ENCODE measurements at places on chromosomes 2 and 18. TPM values are rescaled to one million over a fixed set of nuclear protein-coding genes. Genes with fewer than 3 reads are reported as not detected.

Gene NOSTRIN
- total RNA-seq = not detected

Gene PELI1
- total RNA-seq = 35.1 TPM

Gene PROKR1
- total RNA-seq = 15.7 TPM

Gene CLHC1
- total RNA-seq = 9.1 TPM

Gene IL1RN
- not detected for total RNA-seq

Gene PLCL1
- total RNA-seq = not detected

Gene CROCC2
- not detected for total RNA-seq

Gene GCG
- not detected for total RNA-seq

Gene KLHL41
- total RNA-seq = 0.63 TPM

DNA sequence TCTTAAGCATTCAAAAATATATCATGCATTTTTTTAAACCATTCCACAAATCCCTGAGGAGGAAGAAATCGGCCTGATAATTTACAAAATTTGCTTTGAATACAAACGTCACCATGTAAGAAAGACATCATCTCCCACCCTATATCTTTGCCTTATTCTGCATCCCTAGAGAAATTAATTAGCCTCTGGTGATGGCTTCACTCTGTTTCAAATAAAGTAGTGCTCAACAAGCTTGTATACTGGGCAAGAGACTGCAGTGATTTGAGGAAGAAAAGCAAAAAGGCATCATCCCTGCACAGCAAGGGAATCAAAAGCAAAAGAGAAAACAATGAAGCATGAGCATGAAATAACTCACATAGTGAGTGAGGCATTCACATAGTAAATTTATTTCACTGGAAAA, 375.5 kb downstream of the CDH7 start:
- no peak overlapping the region for H3K27ac ChIP-seq
- H3K4me1 ChIP-seq = no peaks in the 10 kb centered on the region
- H3K36me3 ChIP-seq = no peaks in the 10 kb centered on the region
- no peaks in the 10 kb centered on the region for H3K27me3 ChIP-seq
- H3K4me3 ChIP-seq = no peak overlapping the region

DNA sequence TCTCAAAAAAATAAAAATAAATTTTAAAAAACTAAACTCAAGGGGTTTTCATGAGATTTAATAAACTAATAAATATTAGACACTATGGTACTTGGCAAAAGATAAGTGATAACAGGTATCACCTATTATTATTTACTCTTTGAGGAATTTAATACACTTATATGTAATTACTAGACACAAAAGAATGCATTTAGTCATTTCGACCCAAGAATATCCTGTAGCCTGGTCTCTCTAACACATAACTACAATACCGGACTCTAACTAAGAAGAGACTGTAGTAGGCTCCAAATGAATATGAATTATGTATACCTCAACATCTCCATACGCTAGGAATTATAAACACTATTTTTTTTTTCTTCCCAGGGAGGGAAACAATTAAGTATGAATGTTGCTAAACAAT, 850.7 kb downstream of the CPS1 start:
- no peak overlapping the region for H3K4me3 ChIP-seq
- no peaks in the 10 kb centered on the region for H3K36me3 ChIP-seq
- no peak overlapping the region for H3K27ac ChIP-seq
- no peaks in the 10 kb centered on the region for H3K4me1 ChIP-seq
- no peak for DNase-seq
- H3K27me3 ChIP-seq = no peaks in the 10 kb centered on the region

- H3K4me1 ChIP-seq = no peaks in the 10 kb centered on the region
- H3K27me3 ChIP-seq = no peaks in the 10 kb centered on the region
- no peak overlapping the region for H3K27ac ChIP-seq
- no peak for DNase-seq
- no peak overlapping the region for H3K4me3 ChIP-seq
These were observed 91.8 kb upstream of the ST6GAL2 start for GRCh38 chr2:106977717-106978116.

DNA sequence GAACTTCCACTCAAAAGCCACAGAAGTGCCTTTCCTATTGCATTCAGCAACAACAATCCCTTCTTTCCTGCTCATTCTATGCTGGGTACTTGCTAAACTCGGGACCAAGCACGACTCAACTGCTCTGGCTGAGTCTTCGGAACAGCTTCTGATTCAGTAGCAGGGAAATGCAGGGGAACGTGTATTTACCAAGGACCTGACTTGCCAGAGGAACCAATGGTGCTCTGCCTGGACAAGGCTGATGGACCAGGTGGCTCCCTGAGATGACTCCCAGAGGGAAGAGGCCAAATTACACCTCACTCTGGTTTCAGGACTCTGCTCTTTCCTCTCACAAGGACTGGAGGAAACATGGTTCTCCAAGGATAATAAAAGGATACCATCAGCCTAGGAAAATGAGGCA, 12.2 kb downstream of the CXCR2 start:
- H3K27ac ChIP-seq = no peak overlapping the region
- H3K4me1 ChIP-seq = no peaks in the 10 kb centered on the region
- H3K27me3 ChIP-seq = peaks cover 43% of the 10 kb centered on the region
- no peaks in the 10 kb centered on the region for H3K36me3 ChIP-seq

- H3K36me3 ChIP-seq = peaks cover 24% of the 10 kb centered on the region
- H3K4me1 ChIP-seq = peaks cover 16% of the 10 kb centered on the region
- no peaks in the 10 kb centered on the region for H3K27me3 ChIP-seq
- no peak overlapping the region for H3K27ac ChIP-seq
These were observed 13.2 kb downstream of the NABP1 start for GRCh38 chr2:191691016-191691735.

DNA sequence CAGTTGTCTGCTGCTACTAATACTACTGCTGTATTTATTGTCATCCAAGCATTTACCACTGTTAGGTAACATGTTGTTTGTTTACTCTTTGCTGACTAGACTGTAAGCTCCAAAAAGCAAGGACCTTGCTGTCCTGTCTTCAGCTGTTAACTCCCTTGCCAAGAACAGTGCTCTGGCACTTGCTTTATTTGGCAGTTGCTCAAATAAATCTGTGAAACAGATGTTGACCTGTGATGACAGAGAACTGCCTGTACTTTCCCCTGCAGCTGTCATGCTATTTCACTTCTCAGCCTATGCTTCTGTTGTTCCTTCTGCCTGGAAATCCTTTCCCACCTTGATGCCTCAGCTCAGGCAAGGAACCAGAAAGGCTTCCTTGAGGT, 181.2 kb downstream of the ATAD2B start:
- H3K27ac ChIP-seq = peak overlapping the region; percentile 71
- peak; percentile 79 for DNase-seq

DNA sequence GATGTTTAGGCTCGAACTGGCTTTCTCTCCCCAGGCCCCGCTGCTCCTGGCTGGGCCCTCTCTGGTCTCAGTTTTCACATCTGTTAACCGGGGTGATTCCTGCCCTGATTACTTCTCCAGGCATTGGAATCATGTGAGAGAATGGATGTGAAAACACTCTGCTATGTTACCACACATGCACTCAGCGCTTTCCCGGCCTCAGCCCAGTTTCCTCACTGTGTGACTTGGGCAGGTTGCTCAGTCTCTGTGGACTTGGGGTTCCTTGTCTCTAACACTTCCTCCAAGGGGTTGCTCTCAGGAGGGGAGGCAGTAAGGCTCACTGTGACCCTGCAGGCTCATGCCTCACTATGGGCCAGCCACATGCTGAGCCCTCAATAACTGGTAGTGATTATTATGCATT, 230.4 kb upstream of the HS6ST1 start:
- DNase-seq = no peak
- H3K36me3 ChIP-seq = no peaks in the 10 kb centered on the region
- H3K27ac ChIP-seq = no peak overlapping the region
- H3K4me3 ChIP-seq = no peak overlapping the region
- H3K27me3 ChIP-seq = no peaks in the 10 kb centered on the region

- no peaks in the 10 kb centered on the region for H3K27me3 ChIP-seq
- H3K36me3 ChIP-seq = no peaks in the 10 kb centered on the region
- H3K27ac ChIP-seq = no peak overlapping the region
- H3K4me1 ChIP-seq = no peaks in the 10 kb centered on the region
These were observed 35.7 kb downstream of the LYPD6 start for GRCh38 chr2:149365931-149366583.

- no peak for DNase-seq
- no peak overlapping the region for H3K27ac ChIP-seq
- no peaks in the 10 kb centered on the region for H3K36me3 ChIP-seq
- H3K4me1 ChIP-seq = no peaks in the 10 kb centered on the region
- no peaks in the 10 kb centered on the region for H3K27me3 ChIP-seq
- no peak overlapping the region for H3K4me3 ChIP-seq
These were observed 43.9 kb upstream of the FHL2 start for GRCh38 chr2:105442721-105443120.

DNA sequence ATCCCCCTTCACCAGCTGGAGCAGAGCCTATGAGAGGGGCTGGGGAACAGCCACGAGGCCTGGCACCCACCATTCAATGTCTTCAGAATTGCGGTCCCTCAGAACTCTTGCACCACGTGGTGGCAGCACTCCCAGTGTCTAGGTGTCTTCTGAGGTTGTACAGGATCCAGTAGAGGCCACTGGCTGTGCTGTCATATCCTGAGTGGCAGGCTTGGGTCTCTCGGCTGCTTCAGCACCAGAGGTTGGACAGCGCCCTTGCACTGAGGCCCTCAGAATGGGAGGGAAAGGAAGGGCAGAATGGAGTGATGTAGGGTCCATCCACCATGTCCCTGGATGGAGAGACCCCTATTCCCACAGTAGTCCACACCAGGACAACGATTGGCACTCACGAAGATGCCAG, 112.0 kb upstream of the TEKT4 start:
- no peak overlapping the region for H3K4me3 ChIP-seq
- no peaks in the 10 kb centered on the region for H3K4me1 ChIP-seq
- no peaks in the 10 kb centered on the region for H3K27me3 ChIP-seq
- no peaks in the 10 kb centered on the region for H3K36me3 ChIP-seq
- no peak overlapping the region for H3K27ac ChIP-seq

DNA sequence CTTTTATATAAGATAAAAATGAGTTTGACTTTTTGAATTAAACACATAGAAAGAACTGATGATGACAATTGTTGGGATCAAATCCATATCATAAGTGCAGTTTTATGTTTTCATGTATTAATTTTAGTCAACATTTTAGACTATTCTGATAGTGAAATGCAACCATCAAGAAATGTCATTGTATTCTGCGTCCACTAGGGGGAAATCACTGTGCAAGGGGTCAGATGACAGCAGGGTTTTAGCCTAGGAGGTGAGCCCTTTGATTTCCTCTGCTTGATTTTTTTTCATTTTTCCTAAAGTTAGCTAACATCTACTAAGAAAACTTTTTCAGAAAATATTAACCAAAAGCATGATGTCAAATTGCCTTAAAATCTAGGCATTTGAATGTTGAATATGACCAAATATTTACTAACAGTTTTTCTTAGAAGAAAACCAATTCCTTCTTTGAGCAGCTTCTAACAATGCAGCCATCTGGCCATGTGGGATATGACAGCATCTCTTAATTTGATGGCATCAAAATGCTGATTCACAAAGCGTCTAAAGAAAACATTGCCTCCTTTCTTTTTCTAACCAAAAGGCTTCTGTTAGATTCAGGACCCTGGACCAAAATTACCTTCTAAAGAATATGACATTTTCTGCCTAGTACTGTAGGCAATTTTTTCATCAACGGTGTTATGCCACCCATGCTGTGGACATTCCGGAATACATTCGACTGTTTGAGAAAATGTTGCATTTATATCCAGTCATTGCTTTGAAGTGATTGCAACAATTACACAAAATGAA, 141.5 kb downstream of the SPHKAP start:
- no peaks in the 10 kb centered on the region for H3K27me3 ChIP-seq
- no peak overlapping the region for H3K4me3 ChIP-seq
- peak; percentile 69 for DNase-seq
- no peak overlapping the region for H3K27ac ChIP-seq

GRCh38 chr2:101464841-101465240, 10.1 kb downstream of the RFX8 start:
- peaks cover 21% of the 10 kb centered on the region for H3K4me1 ChIP-seq
- H3K27me3 ChIP-seq = no peaks in the 10 kb centered on the region
- H3K4me3 ChIP-seq = no peak overlapping the region
- H3K27ac ChIP-seq = no peak overlapping the region
- DNase-seq = no peak

- no peak overlapping the region for H3K4me3 ChIP-seq
- H3K27ac ChIP-seq = no peak overlapping the region
- H3K4me1 ChIP-seq = no peaks in the 10 kb centered on the region
- DNase-seq = no peak
These were observed 54.5 kb upstream of the AFF3 start for GRCh38 chr2:100196786-100197494.

Measured in A673 (cell line).